ENCODE measurements at places on chromosomes 6 and 20. TPM values are rescaled to one million over a fixed set of nuclear protein-coding genes. Genes with fewer than 3 reads are reported as not detected.

Gene BICRAL
- total RNA-seq = 15.8 TPM

Gene REM1
- not detected for total RNA-seq

Gene GPX5
- not detected for total RNA-seq

Gene PHACTR3
- not detected for total RNA-seq

Gene NMBR
- total RNA-seq = not detected

Gene PXMP4
- total RNA-seq = 2.7 TPM

Gene ATP6V1G2
- 3.8 TPM for total RNA-seq

Gene LSM14B
- 31.0 TPM for total RNA-seq

Gene MTCH1
- 160 TPM for total RNA-seq

Gene TBXT
- total RNA-seq = not detected

Gene CFAP206
- 0.27 TPM for total RNA-seq

Gene CASS4
- total RNA-seq = 0.49 TPM

Gene AFG1L
- 6.0 TPM for total RNA-seq

Gene SLC18B1
- total RNA-seq = 6.8 TPM

Gene ARMC12
- 0.45 TPM for total RNA-seq

Gene HLA-C
- total RNA-seq = 159 TPM

Gene LRP11
- 74.1 TPM for total RNA-seq

Gene AKAP7
- total RNA-seq = 5.4 TPM

Gene PDE10A
- total RNA-seq = 6.1 TPM

Gene VGLL2
- not detected for total RNA-seq

Gene TUBB
- 120 TPM for total RNA-seq

Gene HTR1B
- total RNA-seq = under 0.01 TPM

Gene TFAP2D
- not detected for total RNA-seq

Gene MEI4
- not detected for total RNA-seq

Gene PLG
- 2.9 TPM for total RNA-seq

Gene TMEM200A
- 61.5 TPM for total RNA-seq

Gene SLC52A3
- not detected for total RNA-seq

Gene ULBP1
- 1.7 TPM for total RNA-seq

Gene COQ3
- total RNA-seq = 8.9 TPM

Gene OOEP
- total RNA-seq = not detected

Gene CBLN4
- not detected for total RNA-seq

Gene RIPOR2
- total RNA-seq = 1.4 TPM

Gene HSPA12B
- total RNA-seq = 0.18 TPM

Gene MDN1
- 27.8 TPM for total RNA-seq

Gene SPEF1
- 0.09 TPM for total RNA-seq

Gene OR2H2
- not detected for total RNA-seq

Gene PRR18
- not detected for total RNA-seq

Gene PDE7B
- total RNA-seq = 23.9 TPM

Gene DAAM2
- 3.4 TPM for total RNA-seq

Gene ACTL10
- total RNA-seq = 2.5 TPM

Gene COL21A1
- 29.5 TPM for total RNA-seq

Gene HUS1B
- 0.65 TPM for total RNA-seq

Gene POFUT1
- total RNA-seq = 47.8 TPM

Measured in fibroblast of the aortic adventitia (primary cell).